Germinal center (tissue), 1 donor: ENCODE measurements at places on chromosomes 1 and 21.
A peak's percentile ranks its signal among the peaks of the same experiment; 100 is the strongest.

DNA sequence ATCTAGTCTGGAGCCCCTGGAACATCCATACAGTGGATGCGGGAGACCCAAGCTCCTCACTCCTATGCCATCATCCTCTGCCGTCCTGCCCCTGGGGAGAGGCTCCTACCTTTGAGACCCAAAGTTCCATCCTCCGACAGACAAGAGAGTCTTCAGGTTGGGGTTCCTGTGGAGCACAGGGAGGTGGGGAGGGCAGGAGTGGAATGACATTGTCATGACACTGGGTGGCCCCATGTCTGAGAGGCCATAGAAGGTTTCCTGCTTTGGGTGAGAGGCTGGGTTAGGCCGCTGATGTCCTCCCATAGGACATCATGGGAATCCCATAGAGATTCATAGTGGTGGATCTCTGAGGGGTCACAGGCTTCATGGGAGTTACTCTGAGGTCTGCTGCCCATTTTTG is 2.0 kb downstream of the CHI3L1 start:
- no peak for DNase-seq

DNA sequence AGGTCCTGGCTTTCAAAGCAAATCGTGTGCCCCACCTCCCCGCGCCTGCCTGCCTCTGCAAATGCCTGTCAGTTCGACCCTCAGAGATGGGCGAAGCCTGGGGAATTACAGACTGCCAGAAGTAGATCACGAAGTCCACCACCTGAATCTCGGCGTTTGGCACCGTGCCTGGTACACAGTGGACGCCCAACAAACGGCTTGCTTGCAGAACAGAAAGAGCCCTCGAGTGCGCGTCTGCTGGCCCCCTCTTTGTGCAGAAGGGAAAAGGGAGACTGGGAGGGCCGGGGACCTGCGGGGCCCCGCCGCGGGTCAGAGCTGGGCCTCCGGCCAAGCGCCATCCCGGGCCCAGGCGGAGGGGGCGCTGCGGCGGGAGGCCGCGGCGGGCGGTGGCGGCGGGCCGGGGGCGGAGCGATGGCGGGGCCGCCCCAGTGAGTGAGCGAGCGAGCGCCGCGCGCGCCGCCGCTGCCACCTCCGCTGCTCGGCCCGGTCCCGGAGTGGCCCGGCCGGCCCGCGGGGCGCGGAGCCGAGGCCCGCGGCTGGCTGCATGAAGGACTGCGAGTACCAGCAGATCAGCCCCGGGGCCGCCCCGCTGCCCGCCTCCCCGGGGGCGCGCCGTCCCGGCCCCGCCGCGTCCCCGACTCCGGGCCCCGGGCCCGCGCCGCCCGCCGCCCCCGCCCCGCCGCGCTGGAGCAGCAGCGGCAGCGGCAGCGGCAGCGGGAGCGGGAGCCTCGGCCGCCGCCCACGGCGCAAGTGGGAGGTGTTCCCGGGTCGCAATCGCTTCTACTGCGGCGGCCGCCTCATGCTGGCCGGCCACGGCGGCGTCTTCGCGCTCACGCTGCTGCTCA is at the start of gene ZDHHC18:
Gene ZDHHC18 (plus strand): TSS at position 428 of the 845 bp plus-strand sequence. CDS start 117 bp downstream, at position 545.
- DNase-seq: peak; percentile 84

DNA sequence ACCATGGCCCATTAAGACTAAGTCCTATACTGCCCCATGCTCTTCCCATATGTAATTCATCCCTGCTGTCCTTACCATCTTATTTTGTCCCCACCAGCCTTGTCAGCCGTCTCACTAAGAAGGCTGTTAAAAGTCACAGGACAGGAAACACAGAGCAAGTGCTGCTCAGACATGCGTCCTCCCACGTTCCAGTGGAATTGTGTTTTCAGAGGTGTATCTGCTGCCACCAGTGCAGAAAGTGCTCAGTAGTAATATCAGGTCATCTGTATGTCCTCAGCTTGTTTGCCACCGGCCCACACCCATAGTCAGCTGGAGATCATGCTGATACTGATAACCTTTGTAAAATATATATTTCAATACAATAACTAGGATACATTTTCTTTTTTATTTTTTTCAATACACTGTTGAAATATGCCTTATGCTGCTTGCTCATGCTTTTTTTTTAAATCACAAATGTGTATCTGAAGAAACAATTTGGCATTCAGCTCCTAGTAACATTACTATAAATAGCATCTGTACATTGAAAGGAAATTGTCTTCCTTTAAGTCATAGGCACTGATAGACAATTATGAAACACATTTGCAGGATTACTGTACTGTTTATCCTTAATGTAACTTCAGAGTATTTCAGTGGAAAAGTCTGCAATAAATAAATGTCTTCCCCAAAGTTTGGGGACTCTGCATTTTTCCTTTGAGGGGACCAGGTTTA is 156.9 kb downstream of the EDEM3 start:
- no peak for DNase-seq

GRCh38 chr1:74937176-74937575 is 197.0 kb upstream of the LHX8 start:
- no peak for DNase-seq

DNA sequence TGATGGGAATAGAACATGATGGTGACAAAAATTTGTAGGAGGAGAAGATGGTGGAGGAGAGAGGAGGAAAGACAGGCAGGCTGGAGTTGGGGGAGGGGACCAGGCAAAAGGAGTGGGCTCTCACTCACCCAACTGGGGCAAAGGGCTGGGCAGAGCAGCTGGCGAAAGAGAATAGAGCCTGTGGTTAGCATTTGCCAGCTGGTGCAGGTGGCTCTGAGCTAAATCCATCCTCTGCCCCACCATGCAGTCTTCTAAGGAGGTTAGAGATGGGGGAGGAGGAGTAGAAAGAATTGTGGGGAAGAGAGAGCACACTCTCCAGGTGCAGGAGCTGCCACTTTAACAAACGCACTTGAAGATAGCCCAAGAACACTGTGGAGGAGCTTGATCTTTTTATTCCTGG is 27.6 kb upstream of the SLAMF1 start:
- peak; percentile 41 for DNase-seq

- no peak for DNase-seq
Observed at GRCh38 chr1:169985757-169986156, 88.7 kb downstream of the KIFAP3 start.

DNA sequence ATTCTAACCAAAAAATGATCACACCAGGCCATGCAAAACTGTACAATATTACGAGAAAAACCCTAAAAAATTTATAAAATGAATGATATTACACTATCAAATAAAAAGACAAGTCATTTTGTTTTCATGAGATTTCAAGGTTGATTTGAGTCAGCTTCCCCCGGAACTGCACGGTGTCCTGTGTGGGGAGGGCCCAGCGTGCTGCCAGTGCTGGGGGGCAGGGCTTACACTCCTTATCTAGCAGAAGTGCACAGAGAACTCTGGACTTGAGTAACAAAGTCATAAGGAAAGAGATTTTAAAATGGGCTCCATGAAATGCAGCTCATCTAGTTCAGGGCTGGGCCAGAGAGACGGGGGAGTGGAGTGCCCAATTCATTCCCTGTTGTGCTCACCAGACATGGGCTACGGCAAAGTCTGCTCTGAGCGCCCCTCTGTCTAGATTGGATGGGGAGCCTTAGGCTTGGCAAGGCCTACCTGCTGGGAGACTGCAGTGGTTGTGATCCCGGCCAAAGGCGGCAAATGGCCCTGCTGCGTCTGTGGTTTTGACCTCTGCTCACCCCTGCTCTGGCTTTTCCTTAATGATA is 50.1 kb downstream of the COQ8A start:
- DNase-seq: no peak

- no peak for DNase-seq
Observed at GRCh38 chr1:229266274-229266673, 4.6 kb upstream of the RAB4A start.

DNA sequence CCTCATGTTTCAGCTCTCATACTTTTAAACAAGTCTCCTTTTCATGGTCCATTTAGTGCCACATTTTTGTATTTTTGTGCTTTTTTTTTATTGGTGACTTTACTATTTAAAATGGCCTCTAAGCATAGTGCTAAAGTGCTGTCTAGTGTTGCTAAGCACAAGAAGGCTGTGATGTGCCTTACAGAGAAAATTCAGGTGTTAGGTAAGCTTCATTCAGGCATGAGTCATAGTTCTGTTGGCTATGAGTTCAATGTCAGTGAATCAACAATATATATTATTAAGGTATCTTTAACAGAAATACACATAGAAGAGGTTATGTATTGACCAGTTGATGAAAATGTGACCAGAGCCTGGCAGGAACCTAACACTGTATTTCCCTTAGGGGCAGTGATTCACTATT is 12.8 kb upstream of the FUBP1 start:
- DNase-seq: no peak

DNA sequence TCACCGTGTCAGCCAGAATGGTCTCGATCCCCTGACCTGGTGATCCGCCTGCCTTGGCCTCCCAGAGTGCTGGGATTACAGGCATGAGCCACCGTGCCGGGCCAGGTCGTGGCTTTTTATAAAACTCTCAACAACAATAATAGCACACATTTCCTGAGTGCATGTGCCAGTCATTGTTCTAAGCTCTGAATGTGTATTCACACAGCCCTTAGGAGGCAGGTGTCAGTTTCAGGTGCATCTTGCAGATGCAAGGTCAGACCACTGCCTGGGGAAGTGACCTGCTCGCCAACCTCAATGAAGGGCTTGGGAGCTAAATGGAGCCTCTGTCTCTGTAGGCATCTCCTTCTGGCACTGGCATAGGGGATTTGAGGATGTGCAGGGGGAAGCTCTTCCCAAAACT is 1.6 kb upstream of the LEFTY2 start:
- DNase-seq: peak; percentile 36

GRCh38 chr1:114435088-114435715 is 75.8 kb downstream of the TRIM33 start:
- DNase-seq: no peak

- no peak for DNase-seq
Observed at GRCh38 chr1:157218671-157219070, 80.5 kb upstream of the ETV3 start.

DNA sequence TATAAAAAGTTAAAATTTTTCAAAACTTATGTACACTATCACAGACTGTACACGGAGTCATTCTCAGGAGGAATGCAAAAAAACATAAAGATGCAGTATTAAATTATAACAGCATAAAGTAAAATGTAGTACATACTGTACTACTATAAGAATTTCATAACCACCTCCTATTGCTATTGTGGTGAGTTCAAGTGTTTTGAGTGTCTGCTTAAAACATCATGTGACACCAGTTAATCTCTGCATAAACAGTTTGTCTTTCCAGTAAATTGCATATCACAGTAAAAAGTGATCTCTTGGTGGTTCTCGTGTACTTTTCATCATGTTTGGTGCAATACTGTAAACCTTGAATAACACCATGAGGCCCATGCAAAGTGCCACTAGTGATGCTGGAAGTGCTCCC is 45.2 kb downstream of the SDCCAG8 start:
- DNase-seq: no peak

DNA sequence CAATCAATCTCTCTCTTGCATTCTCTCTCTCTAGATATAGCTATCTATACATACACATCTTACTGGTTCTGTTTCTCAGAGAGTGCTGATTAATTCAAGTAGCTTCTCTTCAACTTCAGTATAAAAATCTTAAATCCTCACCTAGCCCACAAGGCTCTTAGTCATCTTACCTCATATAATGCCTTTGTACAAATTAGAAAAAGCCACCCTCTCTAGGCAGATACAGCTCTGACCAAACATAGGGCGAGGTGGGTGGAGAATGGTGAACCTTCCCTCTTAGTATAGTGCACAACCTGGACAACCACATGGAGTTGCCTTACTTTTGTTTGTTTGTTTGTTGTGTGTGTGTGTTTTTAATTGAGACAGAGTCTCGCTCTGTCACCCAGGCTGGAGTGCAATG is 5.1 kb upstream of the INAVA start:
- DNase-seq: no peak

GRCh38 chr1:167104256-167104633 is 10.4 kb downstream of the STYXL2 start:
- no peak for DNase-seq

DNA sequence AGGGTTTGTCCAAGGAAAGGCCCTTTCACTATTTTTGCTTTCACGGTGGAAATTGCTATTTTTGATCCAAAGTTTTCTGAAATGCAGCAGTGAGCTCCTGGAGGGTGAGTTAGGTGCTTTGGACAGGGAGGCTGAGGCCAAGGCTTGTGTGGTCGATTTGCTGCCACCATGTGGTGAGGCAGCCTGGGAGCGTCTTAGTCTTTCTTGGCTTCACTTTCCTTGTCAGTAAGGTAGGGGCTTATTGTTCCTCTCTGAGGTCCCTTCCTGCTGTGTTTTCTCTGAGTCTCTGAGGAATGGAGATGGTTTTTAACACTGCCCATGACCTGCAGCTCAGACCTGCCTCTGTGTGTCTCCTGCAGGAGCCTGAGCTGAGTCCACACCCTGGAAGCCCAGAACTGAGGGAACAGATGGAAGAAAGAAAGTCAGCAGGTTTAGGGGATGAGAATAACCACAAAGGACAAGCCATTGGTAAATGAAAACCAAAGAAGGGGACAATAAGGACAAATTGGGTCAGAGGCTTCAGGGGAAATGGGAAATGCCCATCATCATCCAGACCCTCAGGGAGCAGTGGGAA is 20.1 kb upstream of the S100A10 start:
- DNase-seq: peak; percentile 31

GRCh38 chr1:65572701-65573421 is 152.4 kb downstream of the LEPR start:
- no peak for DNase-seq

DNA sequence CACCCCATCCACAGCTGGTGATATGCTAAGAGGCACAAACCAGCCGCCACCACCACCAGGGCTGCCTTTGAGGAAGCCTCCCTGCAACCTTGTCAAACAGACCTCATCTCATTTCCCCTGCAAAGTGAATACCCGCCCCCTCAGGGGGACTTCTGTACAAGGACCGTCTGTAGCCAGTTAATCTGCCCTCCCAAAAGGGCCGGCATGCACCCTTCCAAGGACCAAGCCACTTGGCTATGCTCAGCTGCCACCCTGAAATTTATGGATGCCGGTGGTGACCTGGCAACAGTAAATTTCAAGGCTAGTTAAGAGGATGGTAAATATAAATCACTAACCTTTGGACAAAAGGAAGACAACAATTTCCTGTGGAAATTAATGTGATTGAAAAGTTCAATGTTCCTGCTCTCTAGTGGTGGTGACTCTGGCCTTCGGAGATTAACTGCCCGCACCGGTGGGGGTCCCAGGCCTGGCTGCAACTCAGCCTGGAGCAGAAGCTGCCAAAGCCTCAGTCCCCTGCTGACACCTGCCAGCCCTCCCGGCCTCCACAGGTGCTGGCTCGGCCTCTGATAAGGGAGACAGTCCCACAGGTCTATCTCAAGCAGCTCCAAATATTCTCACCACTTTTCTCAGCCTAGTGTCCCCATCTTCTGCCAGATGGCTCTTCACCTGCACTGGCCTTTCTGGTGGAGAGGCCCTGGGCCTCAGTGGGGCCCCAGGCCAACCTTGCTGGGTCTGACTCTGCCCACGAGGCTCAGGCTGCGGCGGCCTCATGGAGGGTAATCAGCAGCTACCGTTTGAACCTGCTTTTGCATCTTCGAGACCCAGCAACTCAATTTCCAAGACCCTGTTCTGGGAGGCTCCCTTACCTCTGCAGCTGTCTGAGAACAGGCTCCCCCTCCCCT is 12.2 kb downstream of the TMEM53 start:
- no peak for DNase-seq

- no peak for DNase-seq
Observed at GRCh38 chr1:158327481-158327880, 3.9 kb downstream of the CD1B start.
